ENCODE measurements at places on chromosomes 1 and 21.
A peak's percentile ranks its signal among the peaks of the same experiment; 100 is the strongest.

- DNase-seq = no peak
These were observed 31.3 kb downstream of the INKA2 start for GRCh38 chr1:111707906-111708305.

DNA sequence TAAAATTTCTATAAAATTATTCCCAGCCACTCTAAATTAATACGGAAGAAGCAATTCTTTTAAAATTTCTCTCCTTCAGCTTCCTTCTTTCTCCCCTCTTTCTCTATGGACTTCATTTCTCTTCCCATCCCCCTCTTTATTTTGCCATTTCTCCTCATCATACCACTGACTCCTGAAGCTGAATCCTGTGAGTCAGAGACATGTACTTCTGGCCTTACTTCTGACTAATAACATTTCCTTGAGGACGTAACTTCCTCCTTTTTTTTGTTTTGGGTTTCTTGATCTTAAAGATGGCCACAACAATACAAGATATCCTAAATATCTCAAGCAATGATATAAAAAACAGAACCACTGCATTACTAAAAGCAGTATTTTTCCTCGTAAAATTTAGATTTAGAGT is 63.6 kb upstream of the DENND1B start:
- peak; percentile 63 for DNase-seq

GRCh38 chr1:32946413-32946812 is 18.2 kb downstream of the RNF19B start:
- DNase-seq = no peak

GRCh38 chr1:225300381-225300780 is 127.5 kb downstream of the LBR start:
- no peak for DNase-seq

GRCh38 chr1:159920202-159920601 is 5.1 kb downstream of the TAGLN2 start:
- no peak for DNase-seq

DNA sequence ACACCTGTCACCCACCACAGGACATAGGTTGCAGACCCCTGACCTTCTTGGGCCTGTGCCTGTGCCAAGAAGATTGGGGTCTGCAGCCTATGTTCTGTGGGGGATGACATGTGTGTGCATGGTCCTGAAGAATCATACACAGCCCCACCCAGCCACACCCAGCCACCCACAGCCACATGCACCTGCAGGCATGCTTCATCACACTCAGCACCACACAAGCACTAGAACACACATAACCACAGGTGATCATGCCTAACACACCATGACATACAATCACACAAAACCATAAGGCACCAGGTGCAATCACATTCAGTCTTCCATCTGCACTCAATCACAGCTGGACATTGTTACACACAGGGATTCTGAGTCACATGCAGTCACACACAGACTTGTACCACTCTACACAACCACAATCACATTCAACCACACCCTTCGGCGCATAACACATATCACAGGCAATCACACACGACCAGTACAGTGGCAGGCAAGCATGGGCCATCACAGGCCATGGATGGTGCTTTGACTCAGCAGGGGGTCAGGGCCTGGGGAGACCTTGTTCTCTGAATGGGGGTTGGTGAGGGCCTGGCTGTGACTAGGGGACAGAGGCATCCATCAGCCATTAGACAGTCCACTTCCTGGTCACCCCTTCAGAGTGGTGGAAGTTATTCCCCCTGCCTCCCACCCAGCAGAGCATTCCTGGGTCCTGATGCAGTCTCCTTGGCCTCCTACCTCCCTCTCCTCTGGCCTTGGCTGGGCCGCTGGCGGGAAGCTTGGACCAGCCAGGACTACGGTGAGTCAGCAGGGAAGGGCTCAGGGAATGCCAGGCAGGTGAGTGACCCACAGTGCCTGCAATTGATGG is 44.3 kb upstream of the EPS8L3 start:
- no peak for DNase-seq

DNA sequence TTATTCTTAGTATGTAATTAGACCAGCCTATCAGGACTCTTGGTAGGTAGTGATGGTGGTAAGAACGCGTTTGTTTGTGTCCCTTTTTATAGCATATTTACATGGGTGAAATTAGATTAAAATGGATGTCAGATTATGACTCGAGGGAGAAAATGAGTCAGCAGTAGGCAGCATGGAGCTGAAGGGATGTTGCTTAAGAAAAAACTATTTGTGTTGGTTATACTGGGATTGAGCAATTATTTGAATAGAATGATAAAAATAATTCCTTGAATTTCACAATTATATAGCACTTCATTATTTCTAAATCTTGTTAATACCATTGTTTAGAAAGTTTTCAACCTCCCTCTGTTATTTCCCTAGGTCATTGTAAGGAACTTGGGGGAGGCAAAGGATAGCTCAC is 348.8 kb downstream of the RYR2 start:
- no peak for DNase-seq

DNA sequence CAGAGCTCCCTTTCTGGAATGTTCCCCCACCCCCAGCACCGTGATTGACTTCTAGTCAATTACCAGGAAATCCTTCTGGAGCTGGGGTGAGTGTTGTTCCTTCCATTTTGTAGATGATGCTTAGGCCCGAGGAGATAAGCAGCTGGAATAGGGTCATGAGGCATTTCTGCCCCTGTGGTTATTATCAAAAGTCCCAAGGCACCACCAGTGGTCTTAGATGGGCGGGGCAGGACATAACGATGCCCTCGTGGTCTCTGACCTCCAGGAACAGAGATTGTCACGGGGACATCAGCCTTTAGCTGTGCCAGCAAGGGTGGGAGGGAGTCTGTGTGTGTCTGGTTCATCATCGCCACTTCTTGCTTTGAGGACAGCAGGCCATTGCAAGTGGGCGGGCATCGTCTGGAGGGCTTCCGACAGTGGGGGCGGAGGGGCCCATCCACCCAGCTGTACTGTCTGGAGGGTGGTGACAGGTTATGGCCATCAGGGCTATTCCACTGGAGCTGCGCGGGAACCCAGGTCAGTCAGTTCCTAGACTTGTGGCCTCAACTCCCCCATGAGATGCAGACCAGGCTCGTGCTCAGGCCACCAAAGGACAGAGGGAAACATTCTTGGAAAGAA is 22.6 kb downstream of the TNFRSF8 start:
- no peak for DNase-seq

- DNase-seq = no peak
These were observed 38.8 kb downstream of the PARP1 start for GRCh38 chr1:226369110-226369509.

DNA sequence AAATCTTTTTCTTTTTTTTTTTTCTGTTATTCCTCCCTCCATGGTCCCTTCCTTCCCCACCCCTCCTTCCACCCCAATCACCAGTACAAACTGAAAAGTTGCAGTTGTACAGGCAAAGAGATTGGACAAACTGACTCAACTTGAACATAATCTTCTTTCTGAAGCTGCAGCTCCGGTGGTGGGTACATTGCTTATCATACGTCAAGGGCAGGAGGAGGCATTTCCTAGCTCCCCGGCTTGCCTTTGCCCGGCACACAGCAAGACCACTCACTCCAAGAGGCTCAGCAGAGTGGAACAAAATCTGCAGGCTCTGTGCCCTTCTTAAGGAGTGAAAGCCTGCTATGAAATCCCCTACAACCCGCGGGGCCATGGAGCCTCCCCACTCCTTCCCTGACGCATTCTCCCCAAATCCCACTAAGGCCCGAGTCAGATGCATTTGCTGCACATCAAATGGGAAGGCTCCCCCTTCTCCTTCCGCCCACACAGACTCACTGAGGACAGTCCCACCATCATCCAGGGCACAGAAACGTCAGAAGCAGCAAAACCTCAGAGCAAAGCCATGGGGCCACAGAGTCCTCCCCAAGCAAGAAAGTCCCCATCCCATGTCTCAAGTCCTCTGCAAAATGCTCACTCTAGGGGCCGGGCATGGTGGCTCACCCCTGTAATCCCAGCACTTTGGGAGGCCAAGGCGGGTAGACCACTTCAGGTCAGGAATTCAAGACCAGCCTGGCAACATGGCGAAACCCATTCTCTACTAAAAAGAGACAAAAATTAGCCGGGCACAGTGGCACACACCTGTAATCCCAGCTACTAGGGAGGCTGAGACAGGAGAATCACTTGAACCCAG is 45.9 kb downstream of the SYF2 start:
- no peak for DNase-seq

DNA sequence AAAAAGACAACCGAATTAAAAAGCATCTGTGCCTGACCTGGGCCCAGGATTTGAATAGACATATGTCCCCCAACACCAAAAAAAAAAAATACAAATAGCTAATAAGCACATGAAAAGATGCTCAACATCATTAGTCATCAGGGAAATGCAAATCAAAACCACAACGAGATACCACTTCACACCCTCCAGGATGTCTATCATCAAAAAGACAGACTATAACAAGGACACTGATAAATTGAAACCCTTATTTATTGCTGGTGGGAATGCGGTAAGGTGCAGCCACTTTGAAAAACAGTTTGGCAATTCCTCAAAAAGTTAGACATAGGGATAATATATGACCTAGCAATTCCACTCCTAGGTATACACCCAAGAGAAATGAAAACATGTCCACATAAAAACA is 72.3 kb upstream of the CAMK1G start:
- no peak for DNase-seq

GRCh38 chr1:37040773-37041172 is 6.5 kb upstream of the GRIK3 start:
- DNase-seq = no peak

DNA sequence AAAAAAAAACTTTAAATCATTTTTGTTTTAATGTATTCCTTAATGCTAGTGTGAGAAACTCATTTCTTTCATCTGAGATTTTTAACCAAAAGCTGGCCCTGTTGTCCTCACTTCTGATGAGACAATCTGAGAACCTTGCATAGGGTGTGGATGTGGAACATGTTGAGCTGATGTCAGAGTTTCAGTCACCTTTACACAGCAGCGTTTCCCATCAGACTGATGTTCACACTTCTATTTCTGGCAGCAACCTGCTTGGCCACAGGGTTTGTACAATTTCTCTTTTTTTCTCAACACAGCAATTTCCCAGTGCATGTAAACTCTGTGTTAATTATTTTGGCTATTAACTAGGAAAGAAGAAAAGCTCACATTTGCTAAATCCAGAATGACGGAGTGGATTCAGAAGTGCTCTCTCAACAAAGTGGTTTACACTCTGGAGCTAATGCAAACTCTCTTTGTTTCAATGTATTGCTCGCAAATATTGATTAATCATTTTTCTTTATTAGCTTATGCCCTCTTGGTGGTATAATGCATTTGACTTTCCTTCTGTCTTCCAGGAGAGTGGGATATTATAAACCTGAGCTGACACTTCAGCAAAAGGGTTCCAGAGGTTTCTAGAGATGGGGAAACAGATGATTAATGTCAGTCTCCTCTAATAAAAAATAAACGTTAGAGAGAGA is 70.5 kb upstream of the HSPA13 start:
- DNase-seq = no peak

DNA sequence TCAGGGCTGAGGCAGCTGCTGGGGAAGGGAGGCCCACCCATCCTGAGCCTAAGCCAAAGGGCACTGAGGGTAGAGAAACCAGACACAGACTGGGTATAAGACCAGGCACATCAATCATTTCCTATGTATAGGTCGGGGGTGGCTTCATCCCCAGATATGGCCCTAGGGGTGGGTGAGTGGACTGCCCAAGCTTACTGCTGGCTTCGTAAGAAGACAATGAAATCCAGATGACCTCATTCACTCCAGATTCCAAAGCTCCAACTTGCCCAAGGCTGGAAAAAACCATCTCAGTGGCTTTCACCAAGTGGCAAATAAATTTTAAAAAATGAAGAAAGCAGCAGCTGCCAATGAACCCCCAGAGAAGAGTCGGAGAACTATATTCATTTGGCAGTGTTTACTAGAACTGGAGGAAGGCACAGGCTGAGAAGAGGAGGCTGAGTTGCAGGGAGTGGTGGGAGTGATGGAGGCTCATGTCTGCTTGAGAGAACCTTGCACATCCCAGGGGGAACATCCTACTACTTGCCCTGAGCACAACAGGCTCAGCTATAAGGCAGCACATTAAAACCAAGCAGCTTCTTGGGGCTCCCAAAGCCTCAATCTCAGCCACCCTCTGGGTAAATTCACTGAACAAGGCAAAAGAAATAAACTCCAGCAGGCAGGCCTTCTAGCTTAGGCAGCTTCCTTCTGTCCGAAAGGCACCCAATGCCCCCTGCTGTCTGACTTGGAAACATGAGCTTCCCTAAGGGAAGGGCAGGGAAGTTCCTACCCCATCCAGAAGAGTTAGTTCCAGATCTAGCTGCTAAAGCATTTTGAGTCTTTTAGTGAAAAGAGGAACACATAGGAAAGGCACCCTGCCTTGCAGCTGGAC is 14.1 kb downstream of the PEA15 start:
- no peak for DNase-seq

DNA sequence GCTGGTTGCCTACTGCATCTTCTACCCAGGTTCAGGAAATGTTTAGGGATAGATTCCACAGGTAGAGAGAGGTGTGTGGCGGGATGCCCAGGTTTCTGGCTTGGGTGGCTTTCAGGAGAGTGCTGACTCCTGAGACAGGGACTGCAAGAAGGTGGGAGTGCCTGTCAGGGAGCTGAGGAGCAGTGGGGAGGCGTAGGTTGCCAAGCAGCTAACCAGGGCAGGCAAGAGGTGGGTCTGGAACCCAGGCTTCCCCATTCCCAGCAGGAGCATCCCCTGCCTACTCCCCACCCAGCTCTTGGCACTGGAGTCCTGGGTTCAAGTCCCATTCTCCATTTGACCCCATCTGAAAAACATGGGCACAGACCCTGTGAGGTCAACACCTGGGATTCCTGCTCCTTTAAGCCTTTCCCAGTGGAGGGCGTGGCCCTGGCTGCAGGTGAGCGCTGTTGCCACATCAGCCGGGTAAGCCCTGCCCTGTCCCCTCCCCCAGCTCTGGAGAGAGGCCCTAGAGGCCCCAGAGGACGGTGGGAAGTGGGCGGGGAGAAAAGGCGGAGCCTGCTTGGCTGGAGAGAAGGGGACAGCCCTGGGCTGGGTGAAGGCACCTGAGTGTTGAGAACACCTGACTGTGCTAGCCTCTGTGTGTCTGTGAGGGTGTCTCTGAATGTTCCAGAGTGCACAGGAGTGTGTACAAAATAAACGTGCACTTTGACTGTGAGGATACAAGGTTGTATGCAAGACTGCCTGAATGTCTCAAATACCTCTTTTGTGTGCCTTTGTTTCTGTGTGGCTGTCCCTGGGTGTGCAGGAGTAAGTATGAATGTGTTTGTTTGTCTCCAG is 14.0 kb upstream of the SYNC start:
- no peak for DNase-seq

DNA sequence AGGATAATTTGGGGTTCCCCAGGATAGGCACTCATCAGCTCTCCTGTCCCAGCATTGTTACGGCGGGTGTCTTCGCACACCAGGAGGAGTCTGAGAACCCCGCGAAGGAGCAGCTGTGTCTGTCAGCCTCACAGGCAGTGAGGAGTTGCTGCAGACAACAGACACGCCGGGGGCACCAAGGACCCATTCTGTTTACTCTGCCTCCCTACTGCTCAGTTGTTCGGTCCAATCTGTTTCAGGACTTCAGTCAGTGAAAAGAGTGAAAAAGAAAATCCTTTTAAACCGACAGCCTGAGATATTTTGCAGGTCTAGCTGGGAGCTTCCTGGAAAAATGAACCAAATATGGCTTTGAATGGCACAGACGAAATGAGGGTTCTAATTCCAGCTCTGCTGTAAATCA is 288.4 kb downstream of the OMA1 start:
- no peak for DNase-seq
